ENCODE measurements at places on chromosomes 6 and 20.

DNA sequence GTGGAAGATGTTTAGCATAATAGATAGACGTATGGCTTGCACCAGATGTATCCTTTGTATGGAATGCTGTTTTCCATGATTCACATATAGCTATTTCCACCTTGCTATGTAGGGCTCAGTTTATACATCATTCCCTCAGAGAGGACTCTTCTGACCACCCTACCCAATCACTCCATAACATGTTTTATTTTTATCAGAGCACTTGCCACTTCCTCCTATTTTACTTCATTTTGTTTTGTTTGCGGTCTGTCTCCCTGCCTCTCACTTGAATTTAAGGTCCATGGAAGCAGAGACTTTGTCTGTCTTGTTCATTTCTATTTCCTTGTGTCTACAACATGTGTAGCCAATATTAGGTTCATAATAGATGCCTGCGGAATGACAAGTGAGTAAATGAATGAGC is 266.9 kb upstream of the CITED2 start:
- DNase-seq, result no peak

DNA sequence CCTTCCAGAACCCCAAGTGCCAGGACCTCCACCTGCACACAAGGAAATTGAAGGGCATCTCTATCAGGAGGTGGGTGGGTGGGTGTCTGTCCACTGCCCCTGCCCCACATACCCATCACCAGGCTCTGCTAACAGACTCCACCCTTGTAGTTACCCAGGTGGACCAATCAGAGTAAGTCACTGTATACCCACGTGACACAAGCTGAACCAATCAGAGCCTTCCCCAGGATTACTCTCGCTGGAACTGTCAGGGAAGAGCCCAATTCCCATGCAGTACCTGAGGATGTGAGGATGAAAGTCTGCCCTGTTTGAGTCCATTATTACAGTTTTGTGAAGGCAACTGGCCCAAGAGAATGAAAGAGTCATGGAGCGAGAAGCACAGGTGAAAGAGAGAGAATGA is 4.2 kb downstream of the OCSTAMP start:
- DNase-seq, result no peak

DNA sequence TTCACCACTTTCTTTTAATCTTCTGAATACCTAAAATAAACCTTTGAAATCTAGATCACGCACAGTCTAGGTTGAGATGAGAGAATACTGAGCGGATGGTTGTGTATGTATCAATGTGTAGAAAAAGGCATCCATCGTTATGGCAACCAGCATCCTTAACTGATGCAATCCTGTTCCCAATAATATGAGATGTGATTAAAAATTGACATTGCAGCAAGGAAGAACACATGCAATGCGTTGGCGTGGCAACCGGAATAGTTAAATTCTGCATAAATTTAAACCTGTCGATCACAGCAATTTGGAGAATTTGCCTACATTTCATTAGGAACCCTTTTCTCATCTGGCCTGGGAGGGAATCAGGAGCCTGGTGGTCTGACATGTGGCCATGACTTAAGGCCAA is 1.3 kb upstream of the L3MBTL1 start:
- no peak for DNase-seq

DNA sequence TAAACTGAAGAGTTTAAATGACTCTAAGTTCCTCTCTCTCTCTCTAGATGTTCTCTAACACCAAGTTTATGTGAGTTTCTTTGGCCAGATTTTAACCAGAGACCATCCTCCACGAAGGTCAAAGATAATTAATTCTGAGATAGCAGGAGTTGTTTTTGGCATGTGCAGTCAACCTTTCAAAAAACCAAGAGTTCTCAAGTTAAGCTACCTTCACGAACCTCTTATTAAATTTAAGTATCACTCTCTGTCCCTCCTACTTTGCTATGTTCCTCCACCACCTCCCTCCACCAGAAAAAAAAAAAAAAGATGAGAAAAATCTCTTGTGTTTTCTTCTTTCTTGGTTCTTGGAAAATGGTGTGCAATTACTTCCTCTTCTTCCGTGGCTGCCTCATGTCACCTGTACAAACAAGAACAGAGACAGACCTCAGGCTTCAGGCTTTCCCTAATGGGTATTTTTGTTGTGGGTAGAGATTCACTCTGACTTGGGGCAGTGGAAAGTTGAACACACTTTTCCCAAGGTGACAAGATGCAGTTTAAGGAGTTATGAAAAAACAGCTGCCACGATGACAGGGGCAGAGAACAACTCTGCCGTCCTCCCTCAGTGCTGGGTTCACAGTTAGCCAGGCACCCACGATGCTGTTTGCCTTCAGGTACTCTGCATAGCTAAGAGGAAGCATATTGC is 64.3 kb downstream of the ADTRP start:
- DNase-seq, result no peak

- no peak for DNase-seq
These were observed 39.1 kb downstream of the EPB41L2 start for GRCh38 chr6:131023834-131024504.

DNA sequence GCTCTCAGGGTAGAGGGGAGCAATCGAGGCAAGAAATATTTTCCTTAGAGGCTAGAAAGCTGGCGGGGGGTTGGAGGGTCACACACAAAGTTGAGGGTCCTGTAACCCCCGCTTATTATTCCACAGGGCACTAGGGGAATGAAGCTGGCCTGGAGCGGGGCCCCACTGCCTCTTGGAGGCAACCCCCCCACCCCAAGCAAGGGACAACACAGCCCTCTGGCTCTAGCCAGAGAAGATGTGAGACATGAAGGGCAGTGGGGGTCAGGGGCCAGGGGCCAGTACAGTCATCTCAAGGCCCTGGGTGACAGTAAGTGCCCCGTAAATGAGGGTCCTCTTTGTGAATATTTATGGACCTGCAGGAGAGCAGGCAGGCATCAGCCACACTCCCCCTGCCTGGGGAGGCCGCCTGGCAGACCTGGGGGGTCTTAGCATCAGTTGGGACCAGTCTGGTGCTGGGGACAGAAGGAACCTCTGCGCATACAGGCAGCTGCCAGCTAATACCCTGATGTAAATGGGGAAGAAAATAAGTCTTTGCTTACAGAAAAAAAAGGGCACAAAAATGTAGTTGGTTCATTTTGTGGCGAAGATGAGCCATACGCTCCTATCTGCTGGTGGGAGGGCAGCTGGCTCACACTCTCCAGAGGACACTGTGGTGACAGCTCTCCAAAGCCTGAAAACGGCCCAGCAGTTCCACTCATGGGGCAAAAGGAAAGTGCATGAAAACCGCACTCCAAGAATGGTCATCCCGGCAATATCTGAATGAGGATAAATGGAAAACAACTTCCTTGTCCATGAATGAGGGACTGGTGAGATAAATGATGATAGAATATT is 21.9 kb downstream of the SPATA2 start:
- no peak for DNase-seq

- DNase-seq, result no peak
These were observed 4.4 kb downstream of the SULF2 start for GRCh38 chr20:47780720-47781389.

- no peak for DNase-seq
These were observed 59.9 kb upstream of the GPR6 start for GRCh38 chr6:109918227-109918626.

DNA sequence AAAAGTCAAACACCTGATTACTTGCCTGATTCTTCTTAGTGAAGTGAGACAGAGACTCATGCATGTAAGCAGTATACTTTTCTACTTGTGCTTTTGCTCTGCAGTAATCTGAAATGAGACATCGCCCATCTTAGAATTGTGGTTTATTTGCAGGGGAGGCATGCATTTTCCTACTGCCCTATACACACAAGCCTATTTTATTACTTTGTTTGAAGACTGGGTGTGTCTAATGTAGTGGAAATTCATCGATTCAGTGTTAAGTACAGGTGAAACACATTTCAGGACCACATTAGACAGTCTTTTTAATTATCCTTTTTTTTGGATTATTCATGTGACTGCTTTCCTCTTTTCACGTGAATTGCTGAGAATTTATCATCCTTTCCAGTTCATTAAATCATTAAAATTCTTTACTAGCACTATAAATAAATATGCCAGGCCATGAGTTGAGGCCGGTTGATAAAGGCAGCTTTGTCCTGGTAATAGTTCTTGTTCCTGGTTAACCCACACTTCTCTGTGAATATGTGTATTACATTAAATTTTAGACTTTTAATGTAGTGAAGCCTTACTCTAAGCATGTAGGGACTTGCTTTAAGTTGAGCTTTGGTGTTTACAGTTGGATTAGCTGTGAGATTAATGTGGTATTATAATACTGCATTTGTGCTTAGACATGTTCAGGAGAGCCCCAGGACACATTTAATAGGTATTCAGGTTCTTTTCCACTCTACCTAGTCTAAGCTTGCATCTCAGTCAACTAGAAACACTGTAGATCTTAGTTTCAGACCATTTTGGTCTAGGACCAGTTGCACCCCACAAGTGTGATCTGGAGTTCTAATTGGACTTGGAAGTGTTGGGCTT is 10.8 kb upstream of the BTBD3 start:
- DNase-seq, result no peak

- no peak for DNase-seq
These were observed 5.1 kb upstream of the ADAM33 start for GRCh38 chr20:3686867-3687321.

- no peak for DNase-seq
These were observed at the start of gene ADGB for GRCh38 chr6:146598772-146599405. Gene ADGB, plus strand, starts transcription at chr6:146598972. Its CDS starts 69 bp downstream, at chr6:146599041.

DNA sequence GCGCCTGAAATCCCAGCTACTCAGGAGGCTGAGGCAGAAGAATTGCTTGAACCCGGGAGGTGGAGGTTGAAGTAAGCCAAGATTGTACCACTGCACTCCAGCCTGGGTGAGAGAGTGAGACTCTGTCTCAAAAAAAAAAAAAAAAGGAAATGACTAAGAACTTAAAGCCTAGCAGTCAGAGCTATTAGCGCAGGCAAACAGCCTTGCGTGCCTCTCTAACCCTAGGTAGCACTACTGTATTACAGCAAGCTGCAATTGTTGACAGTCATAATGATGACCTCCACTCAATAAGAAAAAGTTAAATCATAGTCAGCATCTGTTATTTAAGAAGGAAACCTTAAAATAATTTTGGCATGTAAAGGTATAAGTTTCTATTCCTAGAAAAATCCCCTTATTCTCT is 14.4 kb downstream of the GSS start:
- no peak for DNase-seq

DNA sequence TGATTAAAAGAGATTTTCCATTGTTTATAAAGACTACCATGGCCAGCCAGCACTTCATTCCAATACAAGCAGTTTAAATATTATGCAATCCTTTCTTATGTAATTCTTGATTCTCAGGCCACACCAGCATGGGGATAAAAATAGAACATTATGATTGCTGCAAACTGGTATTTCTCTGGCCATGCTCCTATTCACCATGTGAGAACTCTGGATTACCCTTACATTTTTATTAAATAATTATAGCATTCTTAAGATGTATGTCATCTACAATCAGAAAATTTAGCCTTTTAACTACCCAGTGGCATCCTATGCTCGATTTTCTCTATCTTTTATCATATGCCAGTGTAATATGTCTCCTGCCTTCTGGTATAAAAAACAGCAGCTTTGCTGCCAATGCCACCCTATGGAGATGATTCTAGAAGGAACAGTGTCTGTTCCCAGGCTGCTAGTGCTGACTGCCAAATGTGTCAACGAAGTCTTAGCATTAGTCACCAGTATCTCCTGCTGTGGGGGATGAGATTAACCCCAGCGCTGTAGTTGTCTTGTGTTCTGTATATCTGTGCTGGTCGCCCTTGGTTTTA is 501.4 kb downstream of the BCKDHB start:
- DNase-seq, result no peak

- no peak for DNase-seq
These were observed 296 bp downstream of the DZANK1 start for GRCh38 chr20:18466574-18466893.

GRCh38 chr6:153553627-153554026 is 422.5 kb upstream of the RGS17 start:
- no peak for DNase-seq

DNA sequence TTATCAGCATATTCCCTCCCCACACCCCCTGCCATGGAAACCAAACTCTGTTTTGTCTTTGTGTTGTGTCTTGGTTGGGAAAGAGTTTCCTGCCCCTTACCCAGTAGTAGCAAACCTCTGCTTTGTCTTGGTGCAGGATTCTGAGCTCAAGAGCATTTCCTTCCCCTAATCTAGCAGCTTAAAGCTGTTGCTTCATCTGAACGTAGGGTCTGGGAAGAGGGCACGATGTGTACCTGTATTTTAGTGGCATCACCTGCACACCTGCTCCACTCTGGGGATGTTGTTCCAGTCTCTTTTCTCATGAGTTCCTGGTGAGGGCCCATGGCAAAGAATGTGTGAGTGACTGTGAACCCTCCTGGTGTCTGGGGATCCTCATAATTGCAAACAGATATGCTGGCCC is 164.7 kb downstream of the SCP2D1 start:
- no peak for DNase-seq

DNA sequence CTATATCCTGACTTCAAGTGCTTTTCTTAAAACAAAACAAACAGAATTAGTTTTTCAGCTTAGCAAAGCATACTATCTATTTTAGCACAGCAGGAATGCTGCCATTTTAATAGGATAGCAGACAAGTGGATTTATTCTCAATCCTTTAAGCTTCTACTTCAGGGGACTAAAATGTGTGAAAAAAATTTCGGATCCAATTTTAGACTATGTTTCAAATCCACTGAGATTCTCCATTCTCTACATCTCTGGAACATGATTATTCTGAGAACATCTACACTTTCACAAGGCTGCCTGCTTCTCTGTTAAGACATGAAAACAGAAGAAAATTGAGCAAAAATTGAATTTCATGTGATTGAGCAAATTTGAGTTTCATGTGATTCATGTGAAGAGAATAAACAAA is 1321.3 kb downstream of the HACE1 start:
- no peak for DNase-seq

- DNase-seq, result no peak
These were observed 103.3 kb downstream of the ANKS1A start for GRCh38 chr6:34992376-34992775.

GRCh38 chr6:36984581-36985416 is 1.2 kb downstream of the MTCH1 start:
- DNase-seq, result peak; percentile 17

DNA sequence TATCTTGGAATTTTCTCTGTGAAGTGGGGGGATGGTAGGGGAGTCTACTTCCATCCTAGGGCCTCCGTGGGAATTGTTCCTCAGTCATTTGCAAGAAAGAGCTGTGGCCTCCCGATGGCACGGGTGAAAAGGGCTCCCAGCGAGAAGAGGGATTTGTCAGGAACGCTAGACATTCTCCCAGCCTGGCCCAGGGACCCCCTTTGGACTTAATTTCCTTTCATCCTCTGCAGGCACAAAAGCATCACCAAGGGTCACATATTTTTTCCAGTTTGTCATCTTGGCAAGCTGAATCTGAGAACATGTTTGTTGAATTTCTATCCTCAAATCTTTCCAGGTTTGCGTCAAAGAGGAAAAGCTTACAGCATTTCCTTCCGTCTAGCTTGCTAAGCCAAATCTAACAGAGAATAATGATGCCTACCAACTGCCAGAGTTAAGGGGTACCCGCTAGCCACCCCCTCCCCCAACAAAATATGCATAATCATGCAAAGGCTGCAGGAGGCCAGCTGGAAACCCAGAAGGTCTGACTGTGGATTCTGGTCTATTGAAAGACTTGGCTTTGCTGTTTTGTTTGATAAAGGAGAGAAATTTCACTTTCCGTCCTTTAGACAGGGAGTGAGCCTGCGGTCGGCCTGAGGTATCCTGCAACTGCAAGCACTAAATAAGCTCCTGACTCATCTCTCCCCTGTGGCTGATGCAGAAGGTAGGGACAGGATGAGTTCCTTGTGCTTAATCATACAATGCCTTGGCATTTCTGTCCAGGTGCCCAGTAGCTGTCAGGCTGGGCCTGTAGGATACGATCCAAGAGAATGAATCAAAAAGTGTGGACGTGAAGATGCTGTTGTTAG is 23.1 kb downstream of the PSMG4 start:
- no peak for DNase-seq

GRCh38 chr6:35945650-35946025 is 24.7 kb upstream of the SRPK1 start:
- DNase-seq, result no peak
